ENCODE measurements at places on chromosomes 5 and 9.

GRCh38 chr9:91847581-91848091, 102.4 kb downstream of the ROR2 start:
- DNase-seq, result no peak

- DNase-seq, result no peak
Measured at GRCh38 chr9:20722221-20722620, 38.2 kb downstream of the FOCAD start.

- DNase-seq, result no peak
Measured at GRCh38 chr9:73180403-73180802, 28.7 kb downstream of the ANXA1 start.

DNA sequence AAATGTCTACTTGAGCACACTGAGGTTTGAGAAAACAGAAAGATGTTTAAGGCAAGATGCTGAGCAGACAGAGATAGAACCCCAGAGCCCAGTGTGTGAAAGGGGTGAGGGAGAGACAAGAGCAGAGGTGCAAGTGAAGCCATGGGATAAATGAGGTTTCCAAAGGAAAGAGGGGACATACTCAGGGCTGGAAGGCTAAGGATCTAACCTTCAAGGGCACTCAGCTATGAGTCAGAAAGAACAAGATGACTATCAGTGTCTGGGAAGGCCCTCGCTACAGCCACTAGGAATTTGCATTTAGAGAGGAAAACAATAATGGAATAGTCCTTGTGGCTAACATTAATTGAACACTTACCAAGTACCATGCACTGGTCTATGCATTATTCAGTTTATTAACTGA, 113.7 kb downstream of the HTR4 start:
- no peak for DNase-seq

GRCh38 chr5:27568811-27569210, 530.4 kb upstream of the CDH9 start:
- DNase-seq, result no peak

DNA sequence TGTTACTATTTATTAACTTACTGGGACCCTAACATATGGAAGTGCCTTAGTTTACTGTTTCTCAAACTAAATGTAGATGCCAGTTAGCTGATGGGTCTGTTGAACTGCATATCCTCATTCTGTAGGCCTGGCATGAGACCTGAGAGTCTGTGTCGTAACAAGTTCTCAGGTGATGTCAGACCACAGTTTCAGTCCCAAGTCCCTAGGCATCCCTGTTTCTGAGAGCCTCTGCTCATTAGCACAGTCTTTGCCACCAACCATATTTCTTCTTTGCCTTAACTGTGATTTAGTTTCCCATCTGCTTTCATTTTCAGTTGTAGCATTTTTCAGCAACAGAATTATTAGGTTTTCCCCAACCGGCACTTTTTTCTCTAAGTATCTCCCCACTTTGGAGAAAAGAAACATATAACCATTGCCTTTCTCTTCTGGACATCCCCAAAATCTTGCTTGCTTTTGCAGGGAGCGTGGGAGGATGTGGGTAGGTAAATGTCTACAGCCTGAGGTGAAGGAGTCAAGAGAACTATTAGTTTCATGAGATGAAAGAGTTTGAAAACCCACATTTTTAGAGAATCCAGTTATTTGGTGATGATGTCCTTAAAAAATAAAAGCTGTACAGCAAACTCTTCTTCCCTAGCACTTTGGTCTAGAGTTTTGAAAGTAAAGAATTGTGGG, 74.6 kb downstream of the NUDT12 start:
- DNase-seq, result no peak

DNA sequence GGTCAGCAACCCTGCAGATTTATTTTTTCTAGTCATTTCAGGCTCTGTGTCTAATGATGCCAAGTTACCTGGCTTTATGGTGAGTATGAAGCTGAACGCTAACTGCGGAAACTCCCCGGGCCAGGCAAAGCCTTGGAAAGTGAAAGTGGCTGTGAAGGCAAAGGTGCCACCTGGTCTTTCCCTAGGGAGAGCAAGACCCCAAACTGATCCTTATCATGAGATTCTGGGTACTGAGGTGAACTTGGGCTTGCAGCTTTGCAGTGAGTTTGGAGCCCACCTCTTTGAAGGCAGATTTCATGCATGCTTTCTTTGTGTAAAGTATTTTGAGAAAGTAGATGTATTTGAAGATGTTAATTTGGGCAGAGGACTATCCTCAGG, 63.3 kb downstream of the CARTPT start:
- DNase-seq, result no peak

- DNase-seq, result no peak
Measured at GRCh38 chr9:114001410-114001685, 76.8 kb downstream of the AMBP start.

DNA sequence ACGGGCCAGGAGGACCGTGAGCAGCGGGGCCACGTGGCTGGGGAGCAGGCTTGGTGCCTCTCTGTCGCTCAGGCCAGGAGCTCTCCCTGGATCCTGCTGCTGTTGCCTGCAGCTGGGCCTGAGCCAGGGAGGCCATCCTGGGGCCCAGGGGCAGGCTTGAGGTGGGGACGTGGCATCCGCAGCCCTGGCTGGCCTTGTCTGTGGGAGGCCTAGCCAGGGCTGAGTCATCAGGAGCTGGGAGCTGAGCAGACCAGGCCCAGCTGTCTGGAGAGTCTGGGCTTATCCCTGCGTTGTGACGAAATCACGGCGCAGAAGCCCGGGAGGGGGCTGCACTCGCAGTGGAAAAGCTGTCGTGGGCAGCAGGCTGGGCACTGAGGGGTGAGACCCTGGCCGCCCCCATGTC, 138.8 kb upstream of the COL5A1 start:
- DNase-seq, result peak; percentile 96

DNA sequence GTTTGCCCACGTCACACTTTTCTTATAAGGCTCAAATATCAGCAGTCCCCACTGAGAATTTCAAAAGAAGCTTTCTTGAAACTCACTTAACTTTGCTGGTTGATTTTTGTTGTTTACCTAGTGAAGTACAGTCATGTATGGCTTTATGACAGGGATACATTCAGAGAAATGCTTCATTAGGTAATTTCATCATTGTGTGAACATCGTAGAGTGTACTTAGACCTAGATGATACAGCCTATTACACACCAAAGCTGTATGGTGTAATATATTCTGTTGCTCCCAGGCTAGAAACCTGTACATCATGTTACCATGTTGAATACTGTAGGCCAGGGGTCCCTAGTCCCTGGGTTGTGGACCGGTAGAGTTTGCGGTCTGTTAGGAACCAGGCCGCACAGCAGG, 177.0 kb downstream of the ARRDC3 start:
- DNase-seq, result no peak

- no peak for DNase-seq
Measured at GRCh38 chr5:31334061-31334860, 140.8 kb downstream of the CDH6 start.

DNA sequence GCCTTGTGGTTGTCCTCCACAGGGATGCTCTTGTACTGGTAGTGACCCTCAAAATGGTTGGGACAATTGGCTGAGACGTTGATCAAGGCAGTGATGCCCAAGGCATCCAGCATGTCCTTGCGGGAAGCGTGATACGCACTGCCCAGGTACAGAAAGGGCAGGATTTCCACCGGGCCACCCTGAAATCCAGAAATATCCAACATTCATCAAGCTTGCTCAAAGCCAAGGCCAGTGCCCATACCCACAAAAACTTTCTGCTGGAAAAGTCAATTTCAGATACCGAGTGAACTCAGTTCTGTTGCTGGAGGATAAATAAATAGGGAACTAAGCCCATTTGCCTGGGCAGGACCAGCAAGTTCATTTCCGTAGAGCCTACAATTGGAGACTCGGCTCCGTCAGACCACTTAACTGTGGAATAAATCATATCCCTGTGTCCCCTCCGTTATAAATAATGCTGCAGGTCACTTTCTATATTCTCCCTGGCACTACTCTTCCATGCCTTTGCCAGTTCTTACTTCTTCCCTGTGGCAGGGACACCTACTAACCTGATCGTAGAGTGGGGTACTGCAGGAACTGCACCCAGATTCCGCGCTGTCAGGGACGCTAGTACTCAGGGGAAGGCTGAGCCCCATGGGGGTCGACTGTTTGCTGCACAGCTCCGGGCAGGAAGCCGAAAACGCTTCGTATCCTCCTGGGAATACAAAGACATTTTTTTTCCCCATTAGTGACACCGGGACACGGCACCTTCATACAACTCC, 1.2 kb downstream of the DUSP1 start:
- DNase-seq, result peak; percentile 35

DNA sequence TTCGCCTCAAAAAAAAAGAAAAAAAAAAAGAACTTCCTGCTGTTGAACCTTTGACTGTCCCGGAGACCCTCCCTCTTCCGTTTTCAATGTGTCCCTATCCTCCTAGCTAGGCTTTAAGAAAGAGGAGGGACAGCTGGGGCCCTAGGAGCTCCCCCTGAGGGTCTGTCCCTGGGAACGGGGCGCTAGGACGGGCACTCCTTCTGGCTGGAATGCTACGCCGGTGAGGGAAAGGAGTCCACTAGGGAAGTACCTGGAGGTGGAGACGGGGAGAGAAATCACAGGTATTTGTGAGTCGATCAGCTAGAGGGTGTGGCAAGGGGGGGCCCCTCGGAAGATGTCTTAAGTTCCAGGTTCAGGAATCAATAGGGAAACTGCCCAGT, 4.6 kb downstream of the SIT1 start:
- no peak for DNase-seq

DNA sequence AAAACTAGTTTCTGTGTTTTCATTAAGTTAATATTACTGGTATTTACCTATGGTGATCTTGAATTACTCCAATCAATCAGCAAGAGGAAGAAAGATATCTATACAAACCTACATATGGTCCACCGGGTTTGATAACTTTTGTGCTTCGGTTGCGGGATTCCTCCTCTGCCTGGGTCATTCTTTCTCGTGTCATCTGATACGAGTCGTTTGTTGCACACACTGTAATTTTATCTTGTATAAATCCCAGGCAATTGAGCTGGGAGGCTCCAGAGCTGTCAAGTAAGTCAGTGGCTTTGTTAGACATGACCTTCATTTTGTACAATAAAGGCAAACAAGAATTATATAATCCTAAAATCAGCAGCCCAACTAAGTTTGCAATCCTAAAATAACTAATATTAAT, 48.0 kb downstream of the ELL2 start:
- no peak for DNase-seq

- no peak for DNase-seq
Measured at GRCh38 chr9:109072821-109073435, 46.8 kb downstream of the TMEM245 start.

DNA sequence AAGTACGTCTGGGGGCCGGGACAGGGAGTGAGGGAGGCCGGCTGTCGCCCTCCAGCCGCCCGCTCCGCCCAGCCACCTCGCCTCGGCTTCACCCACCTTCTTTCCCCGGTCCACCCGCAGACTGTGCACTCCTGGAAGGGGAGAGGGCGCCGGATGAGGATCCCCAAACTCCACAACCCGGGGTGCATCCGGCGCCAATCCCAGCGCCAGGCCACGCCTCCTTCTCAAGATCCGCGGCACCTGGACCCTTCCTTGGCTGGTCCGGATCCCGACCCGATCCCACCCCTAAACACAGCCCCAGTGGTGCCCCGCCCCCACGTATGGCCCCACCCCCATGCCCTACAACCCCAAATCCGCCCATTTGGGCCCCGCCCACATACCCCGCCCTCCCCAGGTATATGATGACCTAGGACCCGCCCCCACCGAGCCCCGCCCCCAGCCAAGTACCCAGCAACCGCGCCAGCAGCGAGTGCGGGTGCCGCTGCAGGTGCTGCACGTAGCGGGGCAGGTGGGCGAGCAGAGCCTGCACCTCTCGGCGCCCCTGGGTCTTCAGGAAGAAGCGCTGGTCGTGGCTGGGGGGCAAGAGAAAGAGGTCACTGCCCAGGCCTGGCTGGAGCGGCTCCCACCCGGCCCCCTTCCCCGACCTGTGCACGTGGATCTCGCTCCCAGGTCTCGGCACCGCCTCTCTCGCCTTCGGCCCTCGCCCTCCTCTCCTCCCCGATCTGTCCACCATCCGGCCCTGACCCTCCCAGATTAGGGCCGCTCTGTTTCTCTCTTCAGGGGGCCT, 3.2 kb downstream of the PIP5KL1 start:
- no peak for DNase-seq

GRCh38 chr5:606526-607399, 5.4 kb upstream of the CEP72 start:
- no peak for DNase-seq

GRCh38 chr9:121372239-121373010, 2.4 kb upstream of the STOM start:
- DNase-seq, result no peak

DNA sequence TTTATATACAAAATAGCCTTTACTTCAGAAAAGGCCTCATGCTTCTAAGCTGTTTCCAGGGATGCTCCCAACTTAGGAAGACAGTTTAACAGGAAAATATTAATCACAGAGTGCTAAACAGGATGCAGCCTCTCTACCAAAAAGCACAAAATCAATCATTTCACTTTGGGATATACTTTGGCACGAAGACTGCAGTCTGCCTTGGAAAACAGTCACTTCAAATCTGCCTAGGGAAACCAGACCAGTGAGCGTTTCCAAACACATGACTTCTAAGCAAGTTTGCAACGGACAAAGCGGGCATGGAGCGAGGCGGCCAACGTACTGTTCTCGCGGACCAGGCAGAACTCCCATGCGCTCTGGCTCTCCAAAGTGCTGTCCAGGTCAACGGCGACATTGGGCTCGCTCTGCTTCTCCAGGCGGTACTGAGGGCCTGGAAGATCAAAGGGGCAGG, 201.0 kb downstream of the MAPKAP1 start:
- no peak for DNase-seq

DNA sequence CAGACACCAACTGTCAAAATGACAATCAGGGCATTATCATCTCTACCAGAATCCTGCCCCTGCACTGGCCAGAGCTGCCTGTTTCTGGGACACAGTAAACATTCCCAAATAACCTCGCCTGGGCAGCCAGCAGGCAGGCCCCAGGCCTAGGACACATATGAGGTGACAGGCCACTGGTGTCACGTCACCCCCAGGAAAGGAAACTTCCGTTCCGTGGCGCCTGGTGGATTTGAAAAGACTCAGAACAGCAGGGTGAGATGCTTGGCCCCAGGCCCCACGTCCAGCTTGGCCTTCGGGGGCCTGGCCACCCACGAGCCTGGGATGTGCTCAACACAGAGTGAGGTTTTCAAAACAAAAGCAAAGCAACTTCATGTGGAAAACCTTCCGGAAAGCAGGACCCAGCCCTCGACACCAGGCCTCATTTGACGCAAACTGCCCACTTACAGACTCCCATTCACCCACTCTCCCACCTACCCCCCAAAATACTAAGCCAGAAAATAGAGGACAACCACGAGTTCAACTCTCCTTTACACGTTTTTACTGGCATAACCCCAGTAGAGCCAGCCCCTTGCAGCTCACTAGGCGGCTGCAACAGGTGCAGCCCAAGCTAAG, 1.2 kb downstream of the SEMA4D start:
- DNase-seq, result no peak

- no peak for DNase-seq
Measured at GRCh38 chr5:159331093-159331973, 1.0 kb upstream of the IL12B start.

Measured in RCC 7860 (cell line).